Activated CD8-positive, alpha-beta T cell treated with anti-CD3 and anti-CD28 coated beads for 36 hours (primary cell): ENCODE measurements at places on chromosomes 1 and 21. TPM values are rescaled to one million over a fixed set of nuclear protein-coding genes. Genes with fewer than 3 reads are reported as not detected.
A peak's percentile ranks its signal among the peaks of the same experiment; 100 is the strongest.

The CHIA gene
- not detected for total RNA-seq

- H3K4me1 ChIP-seq: peaks cover 89% of the 10 kb centered on the region
- peaks cover 67% of the 10 kb centered on the region for H3K36me3 ChIP-seq
- H3K4me3 ChIP-seq: no peak overlapping the region
These were observed 74.6 kb downstream of the CD247 start for GRCh38 chr1:167443757-167444156.

DNA sequence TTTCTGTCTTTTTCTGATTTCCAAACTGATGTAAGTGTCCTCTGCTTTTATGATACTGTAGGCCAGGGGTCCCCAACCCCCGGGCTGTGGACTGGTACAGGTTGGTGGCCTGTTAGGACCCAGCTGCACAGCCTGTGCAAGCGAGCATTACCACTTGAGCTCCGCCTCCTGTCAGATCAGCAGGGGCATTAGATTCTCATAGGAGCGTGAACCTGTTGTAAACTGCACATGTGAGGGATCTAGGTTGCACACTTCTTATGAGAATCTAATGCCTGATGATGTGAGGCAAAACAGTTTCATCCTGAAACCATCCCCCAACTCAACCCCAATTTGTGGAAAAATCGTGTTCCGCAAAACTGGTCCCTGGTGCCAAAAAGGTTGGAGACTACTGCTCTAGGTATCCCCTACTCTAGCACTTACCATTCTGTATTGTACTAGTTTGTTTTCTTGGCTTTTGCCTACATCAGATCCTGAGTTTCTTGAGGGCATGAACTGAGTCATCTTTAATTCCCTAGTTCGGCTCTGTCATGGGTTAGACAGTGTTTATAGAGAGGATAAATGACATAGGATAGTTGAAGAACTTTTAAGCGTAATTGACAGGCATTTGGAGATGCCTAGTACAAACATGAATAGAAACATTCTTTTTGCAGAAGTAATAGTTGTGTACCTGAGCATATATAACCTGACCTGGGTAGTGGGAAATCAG lies 4.1 kb downstream of the ABCD3 start:
- no peak overlapping the region for H3K4me3 ChIP-seq
- peaks cover 59% of the 10 kb centered on the region for H3K4me1 ChIP-seq
- DNase-seq: no peak
- no peaks in the 10 kb centered on the region for H3K36me3 ChIP-seq
- H3K27me3 ChIP-seq: no peaks in the 10 kb centered on the region
- H3K27ac ChIP-seq: no peak overlapping the region

- DNase-seq: no peak
- peaks cover 4% of the 10 kb centered on the region for H3K36me3 ChIP-seq
- H3K27me3 ChIP-seq: no peaks in the 10 kb centered on the region
- peaks cover 10% of the 10 kb centered on the region for H3K4me1 ChIP-seq
These were observed 32.3 kb downstream of the DOP1B start for GRCh38 chr21:36188937-36189336.

The FCRL5 gene
- total RNA-seq: 0.05 TPM

The JTB gene
- total RNA-seq: 151 TPM

DNA sequence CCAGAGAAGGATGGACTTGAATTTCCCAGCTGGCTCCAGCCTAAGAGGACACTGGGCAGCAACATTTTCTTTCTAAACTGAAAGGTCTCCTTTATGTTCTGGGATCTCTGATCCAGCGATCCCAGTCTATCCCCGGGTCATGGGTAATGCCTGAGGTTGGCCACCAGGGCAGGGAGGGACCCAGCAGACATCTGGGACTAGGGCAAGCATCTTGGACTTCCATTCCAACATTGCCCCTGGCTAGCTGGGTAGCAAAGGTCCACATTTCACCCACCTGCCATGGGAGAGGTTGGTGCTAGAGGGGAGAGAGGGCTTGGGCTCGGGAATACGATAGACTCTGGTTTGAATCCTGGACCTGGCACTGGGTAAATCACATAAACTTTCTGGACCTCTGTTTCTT lies 84.6 kb downstream of the LRRN2 start:
- no peaks in the 10 kb centered on the region for H3K27me3 ChIP-seq
- H3K27ac ChIP-seq: no peak overlapping the region
- no peaks in the 10 kb centered on the region for H3K4me1 ChIP-seq
- no peaks in the 10 kb centered on the region for H3K36me3 ChIP-seq
- no peak overlapping the region for H3K4me3 ChIP-seq
- DNase-seq: no peak

- no peak for DNase-seq
- peaks cover 20% of the 10 kb centered on the region for H3K4me1 ChIP-seq
- no peak overlapping the region for H3K4me3 ChIP-seq
- no peaks in the 10 kb centered on the region for H3K36me3 ChIP-seq
These were observed 187.3 kb upstream of the DMRTA2 start for GRCh38 chr1:50610563-50610962.

DNA sequence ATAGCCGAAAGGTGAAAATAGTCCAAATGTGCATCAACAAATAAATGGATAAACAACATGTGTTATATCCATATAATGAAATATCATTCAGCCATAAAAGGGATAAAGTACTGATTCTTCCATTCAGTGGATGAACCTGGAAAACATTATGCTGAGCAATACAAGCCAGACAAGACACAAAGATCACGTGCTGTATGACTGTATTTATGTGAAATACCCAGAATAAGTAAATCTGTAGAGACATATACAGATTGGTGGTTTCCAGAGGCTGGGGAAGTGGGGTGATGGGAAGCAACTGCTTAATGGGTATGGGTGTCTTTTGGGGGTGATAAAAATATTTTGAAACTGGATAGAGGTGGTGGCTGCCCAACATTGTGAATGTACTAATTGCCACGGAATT lies 13.3 kb upstream of the GSTM4 start:
- no peak overlapping the region for H3K27ac ChIP-seq
- DNase-seq: no peak
- H3K4me1 ChIP-seq: peaks cover 7% of the 10 kb centered on the region

- peaks cover 33% of the 10 kb centered on the region for H3K4me1 ChIP-seq
- H3K27ac ChIP-seq: no peak overlapping the region
- DNase-seq: no peak
These were observed 2.8 kb downstream of the FCRL6 start for GRCh38 chr1:159804924-159805323.

DNA sequence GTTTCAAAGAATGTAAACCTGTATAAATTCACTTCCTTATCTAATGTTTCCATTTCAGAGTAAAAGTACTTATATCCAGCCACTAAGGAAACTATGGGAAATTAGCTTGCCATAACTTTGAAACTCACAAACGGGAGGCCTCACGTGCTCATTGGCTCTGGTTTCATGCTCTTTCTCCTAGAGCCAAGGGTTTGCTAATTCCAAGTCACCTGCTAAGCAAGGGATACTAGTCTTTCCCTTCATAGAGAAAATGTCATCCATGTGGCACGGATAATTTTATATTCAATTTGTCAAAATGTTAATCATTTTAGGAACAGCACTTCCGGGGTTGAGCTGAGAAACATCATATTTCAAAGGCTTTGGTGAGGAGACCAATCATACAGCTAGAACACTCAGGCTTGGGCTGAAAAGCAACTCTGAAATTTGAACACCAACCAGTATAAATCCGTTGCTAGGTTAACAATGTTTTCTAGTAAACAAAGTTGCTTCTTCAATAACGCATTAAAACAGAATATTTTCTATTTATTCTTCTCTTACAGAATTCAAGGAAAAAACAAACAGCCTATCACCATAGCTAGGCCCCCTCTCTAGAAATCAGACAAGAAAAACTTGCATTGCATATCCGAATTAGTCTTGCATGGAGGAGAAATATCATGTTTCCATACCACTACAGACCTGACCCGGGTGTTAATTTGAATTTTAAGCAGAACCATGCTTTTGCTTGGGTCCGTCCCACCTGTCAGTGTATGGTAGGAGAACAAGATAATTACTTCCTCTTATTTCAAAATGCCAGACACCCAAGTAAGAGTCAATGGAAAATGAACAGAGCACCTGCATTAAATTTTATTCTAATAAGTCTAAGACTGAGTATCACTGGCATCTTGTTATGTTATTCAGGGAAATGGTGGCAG lies 196.1 kb upstream of the ESRRG start:
- H3K4me1 ChIP-seq: no peaks in the 10 kb centered on the region
- no peak overlapping the region for H3K27ac ChIP-seq
- DNase-seq: no peak
- H3K4me3 ChIP-seq: no peak overlapping the region

The MANEAL gene
- total RNA-seq: 1.4 TPM

- peak within 1 kb of the TSS; percentile 74 for H3K4me3 ChIP-seq
- H3K36me3 ChIP-seq: no peaks in the 10 kb centered on the region
- DNase-seq: no peak
- H3K4me1 ChIP-seq: peaks cover 37% of the 10 kb centered on the region
- H3K27ac ChIP-seq: no peak within 1 kb of the TSS
These were observed at the start of gene INSRR for GRCh38 chr1:156858959-156859522. Gene INSRR (minus strand): TSS chr1:156859117. CDS start chr1:156858621, 496 bp downstream.

GRCh38 chr1:117570988-117571409 lies 34.8 kb upstream of the TENT5C start:
- no peaks in the 10 kb centered on the region for H3K36me3 ChIP-seq
- H3K27me3 ChIP-seq: no peaks in the 10 kb centered on the region
- peaks cover 16% of the 10 kb centered on the region for H3K4me1 ChIP-seq

The CDCP2 gene
- 0.18 TPM for total RNA-seq

DNA sequence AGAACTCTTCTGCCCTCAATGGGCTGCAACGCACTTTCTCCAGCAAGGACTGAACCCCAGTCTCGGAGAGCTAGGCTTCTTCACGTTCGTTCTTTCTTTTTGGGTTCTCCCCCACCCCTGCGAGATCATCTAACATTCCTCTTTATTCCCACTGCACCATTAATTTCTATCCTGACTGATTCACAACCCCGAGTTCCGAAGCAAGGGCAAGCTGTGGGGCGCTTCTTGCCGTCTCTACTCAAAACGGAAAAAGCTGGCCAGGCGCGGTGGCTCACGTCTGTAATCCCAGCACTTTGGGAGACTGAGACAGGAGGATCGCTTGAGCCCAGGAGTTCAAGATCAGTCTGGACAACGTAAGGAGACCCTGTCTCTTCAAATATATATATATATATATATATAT lies 37.4 kb upstream of the BTG2 start:
- peaks cover 12% of the 10 kb centered on the region for H3K4me1 ChIP-seq
- H3K27me3 ChIP-seq: no peaks in the 10 kb centered on the region
- DNase-seq: no peak
- peak overlapping the region; percentile 78 for H3K4me3 ChIP-seq
- peak overlapping the region; percentile 87 for H3K27ac ChIP-seq
- H3K36me3 ChIP-seq: no peaks in the 10 kb centered on the region

The C1QB gene
- not detected for total RNA-seq

The CLCA1 gene
- total RNA-seq: not detected

DNA sequence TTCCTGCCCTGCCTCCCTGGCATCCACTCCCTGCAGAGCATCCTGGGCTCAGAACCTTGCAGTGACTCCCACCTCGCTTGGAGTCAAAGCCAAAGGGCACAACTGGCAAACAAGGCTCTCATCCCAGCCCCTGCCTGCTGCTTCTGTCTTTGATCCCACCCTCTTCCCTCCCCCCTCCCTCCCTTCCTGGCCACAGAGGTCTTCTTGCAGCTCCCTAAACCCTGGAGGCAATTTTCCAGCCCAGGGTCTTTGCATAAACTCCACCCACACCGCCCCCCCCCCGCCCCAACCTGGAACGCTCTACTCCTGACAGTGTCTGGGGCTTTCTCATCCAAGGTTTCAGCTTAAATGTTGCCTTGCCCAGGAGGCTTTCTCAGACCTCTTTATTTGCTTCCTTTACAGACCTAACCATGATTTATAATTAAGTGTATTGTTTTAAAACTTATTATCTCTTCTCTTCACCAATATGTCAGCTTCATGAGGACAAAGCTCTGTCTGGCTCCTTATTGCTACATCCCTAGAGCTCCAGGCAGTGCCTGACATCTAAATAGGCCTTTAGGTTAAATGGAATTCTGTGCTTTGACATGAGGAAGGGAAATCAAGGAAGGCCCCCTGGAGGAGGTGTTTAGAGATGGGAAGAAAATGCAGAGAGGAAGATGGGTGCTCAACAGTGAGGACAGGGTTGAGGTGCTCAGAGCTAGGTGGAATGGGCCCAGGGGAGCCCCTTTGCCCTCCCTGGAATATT lies 37.7 kb upstream of the PADI1 start:
- no peak overlapping the region for H3K4me3 ChIP-seq
- H3K36me3 ChIP-seq: no peaks in the 10 kb centered on the region
- H3K27ac ChIP-seq: no peak overlapping the region
- DNase-seq: no peak
- H3K27me3 ChIP-seq: peaks cover 4% of the 10 kb centered on the region

- H3K36me3 ChIP-seq: no peaks in the 10 kb centered on the region
- DNase-seq: no peak
- no peak overlapping the region for H3K4me3 ChIP-seq
- H3K27ac ChIP-seq: no peak overlapping the region
- peaks cover 39% of the 10 kb centered on the region for H3K4me1 ChIP-seq
These were observed 33.8 kb upstream of the IL20 start for GRCh38 chr1:206831650-206832049.

GRCh38 chr1:32186077-32186476 lies 6.6 kb downstream of the TXLNA start:
- H3K4me1 ChIP-seq: peaks cover 45% of the 10 kb centered on the region
- peak overlapping the region; percentile 48 for H3K4me3 ChIP-seq
- no peak for DNase-seq
- H3K27me3 ChIP-seq: no peaks in the 10 kb centered on the region

GRCh38 chr1:55700359-55701130 lies 485.4 kb upstream of the USP24 start:
- no peaks in the 10 kb centered on the region for H3K36me3 ChIP-seq
- peaks cover 6% of the 10 kb centered on the region for H3K27me3 ChIP-seq
- no peaks in the 10 kb centered on the region for H3K4me1 ChIP-seq
- no peak overlapping the region for H3K27ac ChIP-seq

DNA sequence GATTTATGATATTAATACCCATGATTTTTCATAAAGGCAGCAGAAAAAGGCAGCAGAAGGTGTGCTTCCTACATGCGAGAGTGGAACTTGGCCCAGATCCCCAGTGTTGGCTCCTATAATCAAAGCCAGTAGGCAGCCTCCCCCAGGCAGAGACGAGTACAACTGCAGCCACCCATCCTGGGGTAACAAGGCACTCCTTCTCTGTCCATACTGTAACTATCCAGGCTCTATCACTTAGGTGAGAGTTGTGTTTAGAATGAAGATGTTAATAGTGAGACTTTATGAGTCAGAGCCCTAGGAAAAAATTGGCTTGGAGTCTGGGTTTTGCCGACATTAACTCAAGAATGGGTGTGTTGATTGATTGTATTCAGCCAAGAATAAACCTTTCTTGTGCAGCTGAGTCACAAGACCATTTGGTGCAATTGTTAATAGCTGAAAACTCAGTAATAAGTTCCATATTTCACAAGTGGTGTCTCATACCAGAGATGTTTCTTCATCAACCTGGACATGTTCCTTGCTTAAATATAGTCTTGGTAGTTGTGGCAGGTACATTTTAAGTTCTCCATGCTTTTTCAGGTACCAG lies 322.3 kb downstream of the DUSP10 start:
- no peaks in the 10 kb centered on the region for H3K36me3 ChIP-seq
- no peaks in the 10 kb centered on the region for H3K4me1 ChIP-seq
- peaks cover 19% of the 10 kb centered on the region for H3K27me3 ChIP-seq
- no peak for DNase-seq
- H3K27ac ChIP-seq: no peak overlapping the region
- H3K4me3 ChIP-seq: no peak overlapping the region

The SH2D5 gene
- 1.6 TPM for total RNA-seq

- H3K4me1 ChIP-seq: no peaks in the 10 kb centered on the region
- no peak for DNase-seq
- no peaks in the 10 kb centered on the region for H3K36me3 ChIP-seq
- H3K27ac ChIP-seq: no peak overlapping the region
- H3K4me3 ChIP-seq: no peak overlapping the region
- no peaks in the 10 kb centered on the region for H3K27me3 ChIP-seq
These were observed 5.8 kb downstream of the PLCH2 start for GRCh38 chr1:2481885-2482284.
